ENCODE measurements at places on chromosomes 1 and 21.

- DNase-seq, result no peak
Observed at GRCh38 chr21:43934716-43935705, 70.0 kb downstream of the AGPAT3 start.

DNA sequence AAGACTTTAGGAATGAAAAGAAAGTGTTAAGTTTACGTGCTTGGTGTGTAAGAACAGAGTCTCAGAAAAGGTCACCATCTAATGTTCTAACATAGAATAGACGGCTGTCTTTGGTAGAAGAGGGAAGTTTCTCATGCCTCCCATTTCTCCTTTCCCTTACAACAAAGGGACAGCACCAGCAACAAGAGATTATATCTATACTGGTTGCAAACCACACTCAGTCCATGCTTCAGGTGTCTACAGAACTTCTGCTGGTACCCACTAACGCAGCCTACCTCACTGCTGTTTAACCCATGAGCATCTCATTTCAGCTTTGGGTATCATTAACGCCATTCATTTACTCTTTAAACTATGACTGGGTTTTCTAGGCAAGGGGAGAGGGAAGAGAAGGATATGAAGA lies 9.2 kb upstream of the ITPKB start:
- no peak for DNase-seq

- DNase-seq, result no peak
Observed at GRCh38 chr1:37233606-37234005, 199.3 kb upstream of the GRIK3 start.

GRCh38 chr1:62228883-62229187 lies 34.2 kb downstream of the L1TD1 start:
- no peak for DNase-seq

GRCh38 chr21:46468108-46468774 lies 9.6 kb downstream of the DIP2A start:
- DNase-seq, result no peak

DNA sequence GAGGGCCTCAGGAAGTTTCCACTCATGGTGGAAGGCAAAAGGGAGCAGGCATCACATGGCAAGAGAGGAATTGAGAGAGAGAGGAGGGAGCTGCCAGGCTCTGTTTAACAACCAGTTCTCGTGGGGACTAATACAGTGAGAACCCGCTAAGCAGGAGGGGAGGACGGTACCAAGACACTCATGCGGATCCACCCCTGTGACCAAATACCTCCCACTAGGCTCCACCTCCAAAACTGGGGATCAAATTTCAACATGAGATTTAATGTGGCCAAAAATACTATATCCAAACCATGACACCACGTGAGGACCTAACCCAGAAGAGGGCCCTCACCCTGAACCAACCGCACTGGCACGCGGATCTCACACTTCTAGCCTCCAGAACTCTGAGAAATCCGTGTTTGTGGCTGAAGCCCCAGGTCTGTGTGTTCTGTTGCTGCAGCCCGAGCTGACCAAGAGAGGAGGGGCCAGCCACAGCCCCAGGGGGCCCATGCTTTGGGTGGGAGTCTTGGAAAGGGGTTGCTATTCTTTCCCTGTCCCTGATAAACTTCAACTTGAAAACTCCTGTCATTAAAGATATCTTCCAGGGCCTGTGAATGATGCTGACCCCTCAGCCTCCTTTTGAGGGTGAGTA lies 32.0 kb downstream of the TRIM67 start:
- no peak for DNase-seq

GRCh38 chr1:92482665-92483609 lies 3.8 kb downstream of the GFI1 start:
- DNase-seq, result peak; percentile 53

DNA sequence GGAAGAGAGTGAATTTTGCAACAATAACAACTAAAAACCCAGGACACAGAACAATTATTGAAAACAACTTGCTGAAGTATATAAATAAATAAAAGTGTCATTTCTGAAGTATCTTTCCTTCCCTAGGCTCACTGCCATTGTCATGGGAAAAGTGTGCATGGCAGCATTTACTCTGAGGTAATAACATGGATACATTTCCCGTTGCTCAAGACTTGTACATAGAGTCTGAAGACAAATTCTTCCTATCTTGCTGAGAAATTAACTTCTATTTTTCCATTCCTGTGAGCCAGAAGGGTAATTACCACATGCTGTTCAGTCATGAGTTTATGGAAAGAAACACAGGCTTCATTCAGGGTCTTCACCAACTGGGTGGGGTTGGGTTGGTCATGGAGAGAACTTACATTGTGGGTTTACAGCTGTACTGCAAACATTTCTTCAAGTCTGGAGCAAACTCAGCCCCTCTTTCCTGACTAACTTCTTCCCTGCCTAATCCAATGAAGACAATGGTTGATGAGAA lies 32.2 kb downstream of the ST6GALNAC3 start:
- DNase-seq, result no peak

DNA sequence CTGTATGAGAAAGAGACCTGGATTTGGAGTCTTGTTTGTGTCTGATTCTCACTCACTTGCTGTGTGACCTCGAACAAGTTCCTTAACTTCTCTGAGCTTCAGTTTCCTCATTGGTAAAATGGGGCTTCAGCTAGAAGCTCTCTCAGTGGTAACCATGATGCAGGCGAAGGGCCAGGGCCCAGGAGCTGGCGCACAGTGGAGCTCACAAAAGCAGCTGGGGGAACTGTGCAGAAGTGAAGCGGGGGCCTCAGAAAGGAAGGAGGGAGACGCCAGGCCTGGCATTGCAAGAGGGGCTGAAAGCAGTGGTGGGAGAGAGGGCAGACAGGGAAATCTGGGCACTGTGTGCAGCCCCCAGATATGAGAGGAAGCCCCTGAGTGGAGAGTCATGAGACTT lies 88.9 kb upstream of the RUNX3 start:
- DNase-seq, result no peak

- DNase-seq, result no peak
Observed at GRCh38 chr1:172179918-172180317, 240.6 kb upstream of the C1orf105 start.

GRCh38 chr1:231527586-231528171 lies 790 bp upstream of the TSNAX start:
- DNase-seq, result no peak

DNA sequence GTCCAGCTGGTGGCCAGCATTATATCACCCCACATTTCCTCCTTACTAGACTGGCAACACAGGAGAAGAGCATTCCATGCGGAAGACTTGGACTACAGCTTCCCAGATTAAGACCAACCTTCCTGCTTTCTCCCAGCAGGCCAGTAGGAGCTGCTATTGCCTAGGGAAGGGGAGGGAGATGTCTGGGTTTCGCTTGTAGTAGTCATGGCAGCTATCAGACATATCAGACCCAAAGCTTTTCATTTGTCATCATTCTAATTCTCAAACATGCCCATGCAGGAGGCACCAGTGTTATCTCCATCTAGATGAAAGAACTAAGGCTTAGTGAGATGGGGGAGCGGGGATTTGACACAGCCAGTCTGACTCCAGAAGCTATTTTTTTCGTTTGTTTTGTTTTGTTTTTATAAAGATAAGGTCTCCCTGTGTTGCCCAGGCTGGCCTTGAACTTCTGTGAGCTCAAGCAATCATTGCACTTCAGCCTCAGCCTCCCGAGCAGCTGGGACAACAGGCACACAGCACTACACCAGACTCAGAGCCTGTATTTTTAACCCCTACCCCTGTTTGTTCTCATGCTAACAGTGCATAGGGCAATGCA lies 4.5 kb downstream of the PLA2G2A start:
- DNase-seq, result no peak

GRCh38 chr1:231814521-231814920 lies 187.9 kb downstream of the DISC1 start:
- DNase-seq, result no peak

DNA sequence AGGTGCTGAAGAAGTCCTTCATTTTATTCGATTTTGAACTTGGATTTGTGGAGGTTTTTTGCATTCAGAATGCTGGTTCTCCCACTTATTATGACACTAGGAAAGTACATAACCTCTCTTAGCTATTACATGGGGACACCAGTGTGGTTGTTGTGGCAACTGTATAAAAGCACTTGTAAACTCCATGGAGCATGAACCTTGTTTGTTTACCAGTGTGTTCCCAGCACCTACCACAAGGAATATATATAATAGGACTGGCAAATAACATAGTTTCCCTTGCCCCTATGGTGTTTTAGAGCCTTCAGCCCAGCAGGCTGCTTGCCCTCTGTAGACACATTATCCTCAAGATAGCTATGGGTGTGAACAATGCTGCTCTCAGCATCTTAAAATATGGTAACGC lies 43.1 kb downstream of the RASSF5 start:
- DNase-seq, result no peak

DNA sequence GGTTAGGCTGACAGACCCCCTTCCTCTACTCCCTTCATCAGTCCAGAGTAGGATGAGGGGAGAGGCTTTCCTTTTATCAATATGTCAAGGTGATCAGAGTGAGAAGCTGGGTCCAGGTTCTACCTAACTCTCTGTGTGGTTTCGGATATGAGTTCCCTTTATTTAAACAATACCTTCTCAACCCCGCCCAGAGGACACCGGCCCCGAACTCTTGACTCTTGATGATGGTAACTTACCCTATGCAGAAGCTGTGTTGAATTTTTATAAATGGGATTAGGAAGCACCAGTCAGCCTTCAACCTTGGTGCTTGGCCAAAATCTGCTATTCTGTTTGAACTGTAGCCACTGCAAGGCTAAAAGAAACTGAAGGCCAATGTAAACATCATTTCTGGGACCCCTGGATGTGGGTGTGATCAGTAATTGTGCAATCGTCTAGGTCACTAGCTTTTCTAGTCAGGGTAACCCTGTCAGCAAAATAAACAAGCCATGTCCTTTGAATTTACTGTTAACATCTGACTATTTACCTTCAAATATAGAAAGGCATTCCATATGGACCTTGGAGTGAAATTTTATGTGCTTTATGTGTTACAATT lies 398.3 kb downstream of the SEC16B start:
- no peak for DNase-seq

GRCh38 chr1:114003431-114003830 lies 24.2 kb downstream of the OLFML3 start:
- no peak for DNase-seq
